ENCODE measurements at places on chromosomes 2 and 18. TPM values are rescaled to one million over a fixed set of nuclear protein-coding genes. Genes with fewer than 3 reads are reported as not detected.

Gene UGT1A3
- 0.17 TPM for polyA plus RNA-seq

DNA sequence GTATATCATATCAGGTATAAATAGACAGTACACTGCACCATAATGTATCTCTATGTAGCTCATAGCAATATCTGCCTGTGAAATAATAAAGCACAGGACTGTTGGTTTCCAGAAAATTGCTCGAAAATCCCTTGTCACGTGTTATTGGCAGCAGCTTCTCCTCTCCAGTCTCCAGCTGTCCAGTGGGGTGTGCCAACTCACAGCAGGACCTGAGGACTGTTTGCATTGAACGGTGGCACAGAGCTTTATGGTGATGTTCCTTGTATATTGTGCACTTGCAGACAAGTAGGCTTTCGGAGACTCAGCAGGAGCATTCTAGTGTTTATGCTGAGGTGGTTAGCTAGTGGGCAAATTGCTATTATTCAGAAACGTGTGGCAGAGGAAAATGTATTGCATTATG is 182.2 kb upstream of the ATP5MC3 start:
- DNase-seq, result no peak

Gene WDR43
- 71.8 TPM for polyA plus RNA-seq

DNA sequence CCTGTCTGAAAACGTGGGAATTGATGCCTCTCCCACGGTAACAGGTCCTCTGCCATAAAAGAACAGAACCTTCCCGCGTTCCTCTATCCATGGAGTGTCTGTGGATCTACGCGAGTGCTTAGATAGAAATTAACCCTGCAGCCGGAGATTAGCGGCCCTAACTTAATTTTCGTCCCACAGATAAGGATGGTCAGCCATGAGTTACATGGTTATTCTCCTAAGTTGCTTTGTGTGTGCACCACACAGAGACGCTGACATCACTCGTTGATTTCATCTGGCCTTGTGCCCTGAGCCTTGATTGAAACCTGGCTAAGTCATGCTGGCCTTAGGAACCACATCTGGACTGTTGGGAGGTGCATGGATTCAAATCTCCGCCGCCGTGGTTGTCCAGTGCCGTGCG is 132.1 kb downstream of the GBX2 start:
- DNase-seq, result no peak

DNA sequence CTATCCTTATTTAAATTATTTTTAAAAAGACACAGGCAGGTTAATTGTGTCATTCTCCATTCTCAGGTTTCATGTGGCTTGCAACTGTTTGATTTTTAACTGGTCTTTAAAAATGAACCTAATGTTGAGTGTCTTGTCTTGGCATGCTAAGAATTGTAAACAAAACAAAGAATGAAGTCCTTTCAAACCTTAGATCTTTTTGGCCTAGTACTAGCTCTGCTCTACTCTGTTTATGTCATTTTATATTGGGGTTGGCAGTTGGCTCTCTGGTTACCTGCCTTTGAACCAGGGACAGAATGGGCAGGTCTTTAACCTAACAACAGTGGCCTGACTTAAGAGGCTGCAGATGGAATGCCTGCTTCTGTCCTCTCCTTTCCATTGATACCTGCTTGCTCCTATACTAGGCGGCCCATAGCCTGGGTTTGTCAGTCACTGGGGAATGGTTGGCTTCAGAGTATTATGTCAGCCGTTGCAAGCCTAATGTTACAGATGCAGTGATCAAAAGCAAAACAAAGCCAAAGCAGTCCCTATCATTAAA is 85.5 kb downstream of the MTA3 start:
- no peak for DNase-seq

GRCh38 chr2:188076149-188077056 is 215.3 kb upstream of the GULP1 start:
- no peak for DNase-seq

DNA sequence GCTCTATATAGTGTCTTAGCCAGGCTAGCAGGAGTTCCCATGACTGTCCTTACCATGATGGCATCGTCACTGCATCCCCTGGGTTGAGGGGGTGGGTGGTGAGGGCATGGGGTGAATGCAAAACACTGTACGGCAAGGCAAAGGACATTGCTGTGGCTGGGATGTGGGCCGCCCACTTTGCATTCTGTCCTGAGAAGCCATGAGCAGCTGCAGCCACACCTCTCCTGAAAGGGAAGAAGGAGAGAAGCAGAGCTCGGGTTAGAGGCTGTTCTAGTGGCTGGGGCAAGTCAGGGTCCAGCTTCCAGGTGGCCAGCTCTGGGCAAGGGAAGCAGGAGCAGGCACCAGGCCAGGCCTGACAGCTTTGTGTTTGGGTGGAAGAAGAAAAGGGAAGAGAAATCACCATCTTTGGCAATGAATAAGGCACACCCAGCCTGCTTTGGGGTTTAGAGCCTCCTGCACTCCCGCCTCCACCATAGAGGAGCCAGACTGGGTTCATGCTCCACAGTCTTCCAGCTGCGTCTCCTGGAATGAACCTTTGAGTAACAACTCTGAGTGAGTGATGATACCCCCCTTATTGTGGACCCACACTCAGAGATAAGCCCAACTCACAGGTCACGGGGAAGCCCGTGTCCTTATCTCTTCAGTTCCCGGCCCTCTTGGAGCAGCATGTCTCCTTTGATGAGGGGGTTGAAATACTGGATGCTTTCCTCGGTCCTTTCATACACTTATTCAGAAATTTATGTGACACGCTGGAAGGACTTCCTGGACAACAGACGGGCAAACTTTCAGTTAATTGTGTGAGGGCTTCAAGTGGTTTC is 63.4 kb downstream of the INPP4A start:
- no peak for DNase-seq

GRCh38 chr2:70089983-70090525 is 2.8 kb downstream of the PCBP1 start:
- no peak for DNase-seq

Gene TET3
- polyA plus RNA-seq, result 4.5 TPM

- DNase-seq, result no peak
Observed at GRCh38 chr18:58980991-58981390, 116.3 kb downstream of the ZNF532 start.

Gene PSMA8
- polyA plus RNA-seq, result not detected

Gene SLC11A1
- 0.14 TPM for polyA plus RNA-seq

GRCh38 chr18:69978732-69979715 is 31.4 kb upstream of the CD226 start:
- no peak for DNase-seq

Gene ACADL
- polyA plus RNA-seq, result not detected

Gene GCG
- not detected for polyA plus RNA-seq

- no peak for DNase-seq
Observed at GRCh38 chr18:46433121-46433826, 223.7 kb downstream of the LOXHD1 start.

DNA sequence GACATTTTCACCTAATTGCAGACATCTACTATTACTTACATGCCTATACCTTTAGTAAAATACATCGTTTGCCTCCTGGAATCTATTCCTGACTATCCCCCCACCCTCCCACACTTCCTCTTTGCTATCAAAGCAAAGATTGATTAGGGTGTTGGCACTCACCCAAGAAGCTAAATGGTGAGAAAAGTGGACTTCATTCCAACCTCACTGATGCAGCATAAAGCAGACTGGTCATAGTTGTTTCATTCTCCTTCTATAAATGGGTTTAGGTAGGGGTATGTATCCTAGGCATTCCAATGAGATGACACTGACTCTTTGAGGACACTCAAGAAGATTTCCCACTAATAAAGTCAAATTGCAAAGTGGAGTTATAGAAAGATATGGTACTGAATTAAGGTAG is 97.4 kb downstream of the LRP1B start:
- DNase-seq, result no peak

- DNase-seq, result no peak
Observed at GRCh38 chr2:179909845-179910734, 48.7 kb upstream of the ZNF385B start.

DNA sequence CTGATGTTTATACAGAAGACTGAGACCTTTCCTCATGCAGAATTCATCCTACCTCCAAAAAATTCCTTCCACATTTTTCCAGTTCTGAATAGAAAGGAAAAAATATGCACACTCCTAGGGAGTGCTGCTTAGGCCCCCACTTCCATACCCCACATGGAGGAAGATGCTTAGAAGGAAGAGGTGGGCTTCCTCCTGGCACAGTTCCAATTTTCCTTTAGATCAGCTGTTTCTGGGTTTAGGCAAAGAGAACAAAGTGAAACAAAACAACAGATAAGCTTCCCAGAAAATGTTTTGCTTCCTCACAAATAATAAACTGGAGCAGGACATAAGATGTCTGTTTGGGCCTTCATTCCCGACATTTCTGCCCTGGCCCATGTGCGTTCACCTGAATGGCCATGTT is 172.6 kb downstream of the PRPF40A start:
- no peak for DNase-seq

- DNase-seq, result no peak
Observed at GRCh38 chr2:175864137-175864850, 137.8 kb downstream of the LNPK start.

- no peak for DNase-seq
Observed at GRCh38 chr18:2723207-2723606, 67.7 kb downstream of the SMCHD1 start.

Data from A549 (cell line).